ENCODE measurements at places on chromosomes 2 and 18.

GRCh38 chr18:48612917-48613316, 74.1 kb downstream of the CTIF start:
- no peak for DNase-seq

- DNase-seq: no peak
Measured at GRCh38 chr2:197081294-197081693, 154.8 kb upstream of the PGAP1 start.

DNA sequence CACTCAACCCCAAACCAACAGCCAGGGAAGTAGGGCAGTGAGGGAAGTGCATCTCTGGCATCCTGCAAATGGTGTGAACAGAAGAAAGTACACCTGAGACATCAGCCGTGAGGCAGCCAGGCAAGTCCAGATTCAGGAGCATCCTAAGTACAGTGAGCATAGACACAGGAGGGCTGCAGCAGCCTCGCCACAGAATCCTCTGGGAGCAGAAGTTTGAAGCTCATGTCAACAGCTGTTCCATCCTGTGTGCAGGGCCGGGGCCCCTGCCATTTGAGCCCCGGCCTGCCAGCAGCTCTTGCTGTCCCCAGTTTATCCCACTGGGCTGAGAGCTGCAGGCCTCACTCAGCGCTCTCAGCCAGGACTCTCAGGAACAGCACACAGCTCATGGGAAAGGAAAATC, 14.5 kb downstream of the LOXHD1 start:
- no peak for DNase-seq

GRCh38 chr18:28175150-28175929, 1.6 kb downstream of the CDH2 start:
- DNase-seq: peak; percentile 59

DNA sequence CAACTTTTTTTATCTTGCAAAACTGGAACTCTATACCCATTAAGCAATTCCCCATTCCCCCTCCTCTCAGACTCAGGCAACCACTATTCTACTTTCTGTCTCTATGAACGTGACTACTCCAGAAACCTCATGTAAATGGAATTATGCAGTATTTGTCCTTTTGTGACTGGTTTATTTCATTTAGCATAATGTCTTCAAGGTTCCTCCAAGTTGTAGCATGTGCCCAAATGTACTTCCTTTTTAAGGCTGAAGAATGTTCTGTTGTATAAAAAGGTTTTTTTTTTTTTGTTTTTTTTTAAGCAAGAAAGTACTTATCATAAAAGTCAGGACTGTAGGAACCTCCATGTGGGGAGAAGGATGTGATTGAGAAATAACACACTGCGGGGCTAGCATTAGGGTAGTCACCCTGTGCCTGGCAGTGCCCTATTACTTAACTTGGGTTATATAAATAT, 262.9 kb upstream of the FBXO11 start:
- DNase-seq: no peak

DNA sequence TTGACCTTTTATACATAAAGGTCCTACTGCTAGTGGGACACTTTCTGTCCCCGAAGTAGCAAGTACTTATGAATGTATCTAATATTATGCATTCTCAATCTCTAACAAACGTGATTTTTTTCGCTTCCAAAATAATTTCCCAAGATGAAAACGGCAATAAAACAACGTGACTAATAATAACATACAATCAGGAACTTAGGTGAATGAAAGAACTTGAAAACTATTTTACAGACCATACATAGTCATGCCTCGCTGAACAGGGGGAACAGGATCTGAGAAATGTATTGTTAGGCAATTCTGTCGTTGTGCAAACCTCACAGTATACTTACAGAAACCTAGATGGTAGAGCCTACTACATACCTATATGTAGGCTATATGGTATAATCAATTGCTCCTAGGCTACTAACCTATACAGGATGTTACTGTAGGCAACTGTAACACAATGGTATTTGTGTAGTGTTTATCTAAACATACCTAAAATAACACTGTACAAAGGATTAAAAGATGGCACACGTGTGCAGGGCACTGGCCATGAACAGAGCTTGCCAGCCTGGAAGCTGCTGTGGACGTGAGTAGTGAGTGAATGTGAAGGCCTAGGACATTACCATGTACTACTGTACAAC, 2.5 kb downstream of the RTN4 start:
- DNase-seq: peak; percentile 50

- DNase-seq: no peak
Measured at GRCh38 chr18:79532313-79533007, 136.7 kb downstream of the NFATC1 start.

DNA sequence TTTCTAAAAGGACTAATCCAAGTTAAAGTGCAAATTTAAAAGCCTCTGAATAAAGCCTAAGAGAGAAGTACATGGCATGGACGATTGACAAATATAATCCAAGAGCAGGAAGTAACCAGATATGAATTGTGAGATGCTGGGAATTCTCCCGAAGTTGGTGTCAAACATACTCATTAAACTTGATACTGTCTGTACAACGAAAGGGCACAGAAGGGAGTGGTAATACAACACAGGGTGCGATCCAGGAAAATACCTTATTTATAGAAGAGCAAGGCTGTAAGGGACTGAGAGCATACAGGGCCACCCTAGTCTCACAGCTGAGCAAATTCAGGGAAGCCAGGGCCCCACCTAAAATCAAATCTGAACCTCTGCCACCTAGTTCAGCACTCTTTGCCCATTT, 41.6 kb downstream of the SEMA4F start:
- no peak for DNase-seq

- DNase-seq: no peak
Measured at GRCh38 chr2:241892299-241893137, 23.0 kb downstream of the RTP5 start.

GRCh38 chr2:105255979-105256378, 14.4 kb downstream of the GPR45 start:
- DNase-seq: no peak

DNA sequence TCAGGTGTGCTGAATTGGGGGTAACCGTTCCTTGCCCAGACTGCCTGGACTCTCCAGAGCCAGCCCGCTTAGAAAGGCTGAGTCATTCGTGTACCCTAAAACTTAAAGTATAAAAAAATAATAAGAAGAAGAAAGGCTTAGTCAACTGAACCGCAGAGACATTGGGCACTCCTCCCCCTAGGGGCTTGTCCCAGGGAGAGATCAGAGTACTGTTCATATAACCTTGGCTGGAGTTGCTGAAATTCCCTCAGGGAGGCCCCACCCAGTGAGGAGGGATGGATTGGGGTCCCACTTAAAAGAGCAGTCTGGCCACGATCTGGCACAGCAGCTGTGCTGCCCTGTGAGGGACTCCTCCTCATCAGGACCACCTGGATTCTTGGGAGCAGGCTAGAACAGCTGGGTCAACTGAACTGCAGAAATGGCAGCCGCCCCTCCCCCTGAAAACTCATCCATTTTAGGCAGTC, 37.2 kb downstream of the ANKRD12 start:
- peak; percentile 36 for DNase-seq

DNA sequence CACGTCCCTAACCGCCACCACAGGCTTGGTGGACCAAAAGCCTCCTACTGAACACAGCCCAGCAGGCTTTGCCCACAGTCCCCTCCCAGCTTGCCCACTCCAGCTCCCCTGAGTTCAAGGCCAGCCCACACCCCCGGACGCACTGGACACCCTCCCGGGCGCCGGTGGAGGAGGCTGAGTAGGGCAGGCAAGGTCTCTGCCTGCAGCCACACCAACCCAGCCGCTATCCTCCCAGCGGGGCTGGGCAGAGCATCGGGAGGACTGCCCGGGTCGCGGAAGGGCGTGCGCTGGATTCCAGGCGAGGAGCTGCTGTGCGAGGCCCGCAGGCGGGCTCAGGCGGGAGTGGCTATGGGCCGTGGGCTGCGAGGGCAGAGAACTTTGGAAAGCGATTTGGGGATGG, 49.5 kb downstream of the PLEKHB2 start:
- no peak for DNase-seq

- peak; percentile 18 for DNase-seq
Measured at GRCh38 chr2:147980940-147981528, 39.5 kb downstream of the ORC4 start.

DNA sequence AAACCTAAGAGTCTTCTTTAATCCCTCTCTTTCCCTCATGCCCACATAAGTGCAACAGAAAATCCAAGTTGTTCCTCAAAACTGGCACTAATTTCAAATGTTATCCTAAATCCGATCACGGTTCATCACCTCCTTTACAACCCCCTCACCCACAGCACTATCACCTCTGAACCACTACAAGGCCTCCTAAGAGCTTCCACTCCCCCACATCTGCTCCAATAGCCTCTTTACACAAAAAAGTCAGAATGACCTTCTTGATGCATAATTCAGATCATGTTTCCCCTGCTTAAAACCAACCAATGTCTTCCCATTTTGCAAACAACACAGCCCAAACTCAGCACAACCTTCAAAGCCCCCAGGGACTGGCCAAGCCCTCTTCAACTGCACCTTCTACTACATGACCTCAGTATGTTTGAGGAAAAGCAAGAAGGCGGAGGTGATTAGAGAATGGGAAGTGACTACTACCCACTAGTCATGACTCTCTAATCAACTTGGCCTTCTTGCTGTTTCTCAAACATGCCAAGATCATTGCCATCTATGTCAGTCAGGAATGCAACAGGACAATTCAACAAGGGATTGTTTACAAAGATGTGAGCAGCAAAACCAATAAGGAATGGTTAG, 34.6 kb upstream of the GCC2 start:
- peak; percentile 17 for DNase-seq

GRCh38 chr2:51597086-51597485, 565.2 kb upstream of the NRXN1 start:
- DNase-seq: no peak

GRCh38 chr2:66595556-66595955, 160.6 kb downstream of the MEIS1 start:
- no peak for DNase-seq

DNA sequence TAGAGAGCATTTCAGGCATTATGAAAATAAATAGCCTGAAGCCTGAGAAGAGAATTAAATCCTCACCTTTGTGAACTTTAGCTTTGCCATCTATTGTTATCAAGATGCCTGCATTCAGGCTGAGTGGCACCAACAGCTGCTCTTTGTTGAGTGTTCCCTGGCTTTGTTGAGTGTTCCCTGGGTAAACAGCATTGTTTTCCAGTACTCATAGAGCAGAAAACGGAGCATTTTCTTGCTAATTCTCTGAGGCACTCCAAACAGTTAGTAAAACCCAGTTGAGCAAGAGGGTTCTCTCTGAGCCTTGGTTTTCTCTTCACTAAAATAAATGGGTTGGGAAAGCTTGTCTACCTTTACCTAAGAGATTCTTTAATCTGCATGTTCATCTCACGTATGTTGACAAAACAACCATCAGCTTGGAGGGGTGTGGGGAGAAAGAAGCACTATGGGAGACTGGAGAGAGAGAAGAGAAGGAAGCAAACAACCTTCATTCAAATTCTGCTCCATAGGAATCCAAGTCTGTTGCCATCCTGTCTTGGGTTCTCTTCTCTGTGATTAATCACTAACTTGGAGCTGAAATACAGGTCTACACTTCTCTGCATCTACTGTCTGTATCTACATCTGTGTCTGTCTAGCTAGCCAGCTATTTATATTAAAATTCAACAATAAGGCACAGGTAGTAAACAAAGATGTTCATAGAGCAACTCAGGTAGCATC, 567.0 kb upstream of the SOX11 start:
- no peak for DNase-seq

GRCh38 chr2:234827096-234827860, 124.5 kb upstream of the SH3BP4 start:
- no peak for DNase-seq

DNA sequence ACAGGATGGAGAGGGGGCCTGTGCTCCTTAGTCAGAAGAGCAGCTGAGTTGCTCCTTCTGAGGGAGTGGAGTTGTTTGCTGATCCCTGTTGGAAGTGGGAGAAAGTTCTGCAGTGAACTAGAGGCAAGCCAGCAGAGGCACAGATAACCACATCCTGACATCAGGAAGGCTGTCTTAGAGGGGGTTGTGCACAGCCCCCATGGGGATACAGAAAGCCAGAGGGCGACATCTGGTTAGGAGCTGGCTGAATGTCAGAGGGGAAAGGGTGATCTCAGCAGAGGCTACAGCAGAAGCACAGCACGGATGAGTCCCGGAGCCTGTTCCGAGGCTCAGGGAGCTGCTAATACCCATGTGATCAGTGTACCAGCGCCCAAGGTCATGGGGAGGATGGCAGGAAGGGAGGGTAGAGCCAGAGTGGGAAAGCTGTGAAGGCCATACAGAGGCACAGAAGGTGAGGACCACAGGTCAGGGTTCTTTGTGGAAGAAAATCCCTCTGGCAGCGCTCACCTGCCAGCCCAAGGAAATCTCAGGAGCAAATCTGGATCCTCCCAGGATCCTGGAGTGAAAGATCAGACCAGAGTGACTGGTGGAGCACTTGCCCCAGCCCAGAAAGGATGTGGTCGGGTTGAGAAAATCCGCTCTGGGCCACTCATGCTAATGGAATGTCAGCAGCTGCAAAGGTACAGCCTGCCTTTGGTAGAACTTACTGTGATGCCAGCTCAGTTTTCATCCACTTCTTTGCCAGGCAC, 111.8 kb downstream of the STPG4 start:
- DNase-seq: peak; percentile 97

DNA sequence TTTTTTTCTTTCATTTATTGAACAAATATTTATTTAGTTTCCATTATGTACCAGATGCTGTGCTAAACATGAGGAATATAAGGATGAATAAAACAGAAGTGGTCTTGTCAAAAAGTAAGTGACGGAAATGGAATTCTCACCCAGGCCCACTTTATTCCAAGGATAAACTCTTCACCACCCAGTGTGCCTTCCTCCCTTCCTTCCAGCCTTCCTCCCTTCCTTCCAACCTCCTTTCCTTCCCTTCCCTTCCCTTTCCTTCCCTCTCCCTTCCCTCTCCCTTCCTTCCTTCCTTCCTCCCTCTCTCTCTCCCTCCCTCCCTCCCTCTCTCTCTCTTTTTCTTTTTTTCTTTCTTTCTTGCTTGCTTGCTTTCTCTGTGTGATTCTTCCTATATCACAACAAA, 240.8 kb downstream of the DPP10 start:
- DNase-seq: no peak

GRCh38 chr2:26018184-26019055, 15.5 kb upstream of the RAB10 start:
- DNase-seq: peak; percentile 88

GRCh38 chr2:39618736-39619135, 47.0 kb upstream of the TMEM178A start:
- no peak for DNase-seq

GRCh38 chr18:7720395-7720794, 153.3 kb downstream of the PTPRM start:
- DNase-seq: no peak

DNA sequence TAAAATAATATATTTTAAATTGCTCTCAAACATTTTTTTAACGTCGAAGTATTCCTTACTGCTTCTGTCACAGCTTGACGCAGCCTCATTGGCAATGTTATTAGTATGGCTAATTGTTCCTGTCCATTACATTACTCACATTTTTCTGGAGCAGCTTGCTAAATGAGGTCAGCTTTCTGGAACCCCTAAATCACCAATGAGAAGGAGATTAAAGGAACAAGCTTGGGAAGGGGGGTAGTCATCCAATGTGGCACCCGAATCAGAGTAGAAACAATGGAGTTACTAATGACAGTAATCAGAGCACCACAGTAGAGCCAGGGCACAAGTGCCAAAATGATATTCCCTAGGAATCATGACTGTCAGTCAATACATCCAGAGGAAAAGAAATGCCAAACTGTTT, 5.1 kb downstream of the NEUROD1 start:
- DNase-seq: peak; percentile 18

Data from M059J (cell line).